ENCODE measurements at places on chromosomes 1 and 21.

DNA sequence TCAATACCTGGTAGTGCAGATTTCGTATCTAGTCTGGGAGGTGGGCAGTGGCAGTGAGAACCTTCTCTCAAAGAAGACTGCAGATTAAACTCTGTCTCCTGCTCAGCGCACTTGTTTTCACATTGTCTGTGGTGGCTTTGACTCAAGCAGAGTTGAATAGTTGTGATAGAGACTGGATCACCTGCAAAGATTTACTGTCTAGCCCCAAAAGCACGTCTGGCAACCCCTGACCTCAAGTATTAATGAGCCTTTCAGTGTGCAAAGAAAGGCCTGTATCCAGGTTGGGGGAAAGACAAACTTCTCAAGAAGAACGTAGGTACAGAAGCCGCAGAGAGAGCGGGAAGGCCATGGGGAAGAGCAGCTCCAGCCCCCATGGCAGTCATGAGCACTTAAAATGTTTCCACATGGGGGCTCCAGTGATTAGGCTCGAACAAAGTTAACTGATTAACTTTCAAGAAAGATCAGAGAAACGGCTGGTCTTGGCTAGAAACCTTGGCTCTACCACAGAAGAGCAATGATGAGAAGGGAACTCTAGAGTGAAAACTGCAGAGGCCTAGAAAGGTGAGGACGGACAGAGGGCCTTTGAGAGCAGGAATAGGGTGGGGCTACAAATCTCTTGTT is 15.2 kb downstream of the HENMT1 start:
- H3K27ac ChIP-seq, result no peak overlapping the region
- H3K4me1 ChIP-seq, result peaks cover 23% of the 10 kb centered on the region
- peaks cover 15% of the 10 kb centered on the region for H3K36me3 ChIP-seq
- no peak overlapping the region for H3K4me3 ChIP-seq

DNA sequence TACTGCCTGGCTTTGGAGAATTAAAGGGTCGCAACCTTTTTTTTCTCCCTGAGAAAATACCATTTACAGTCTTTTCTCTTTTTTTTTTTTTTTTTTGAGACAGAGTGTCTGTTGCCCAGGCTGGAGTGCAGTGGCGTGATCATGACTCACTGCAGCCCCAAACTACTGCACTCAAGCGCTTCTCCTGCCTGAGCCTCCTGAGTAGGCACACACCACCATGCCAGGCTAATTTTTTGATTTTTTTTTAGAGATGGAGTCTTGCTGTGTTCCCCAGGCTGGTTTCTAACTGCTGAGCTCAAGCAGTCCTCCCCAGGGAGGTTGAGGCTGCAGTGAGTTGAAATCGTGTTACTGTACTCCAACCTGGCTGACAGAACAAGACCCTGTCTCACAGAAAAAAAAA is 24.6 kb downstream of the UBE4B start:
- peaks cover 3% of the 10 kb centered on the region for H3K36me3 ChIP-seq
- no peak for DNase-seq
- peaks cover 9% of the 10 kb centered on the region for H3K4me1 ChIP-seq
- H3K27ac ChIP-seq, result peak overlapping the region; percentile 42

DNA sequence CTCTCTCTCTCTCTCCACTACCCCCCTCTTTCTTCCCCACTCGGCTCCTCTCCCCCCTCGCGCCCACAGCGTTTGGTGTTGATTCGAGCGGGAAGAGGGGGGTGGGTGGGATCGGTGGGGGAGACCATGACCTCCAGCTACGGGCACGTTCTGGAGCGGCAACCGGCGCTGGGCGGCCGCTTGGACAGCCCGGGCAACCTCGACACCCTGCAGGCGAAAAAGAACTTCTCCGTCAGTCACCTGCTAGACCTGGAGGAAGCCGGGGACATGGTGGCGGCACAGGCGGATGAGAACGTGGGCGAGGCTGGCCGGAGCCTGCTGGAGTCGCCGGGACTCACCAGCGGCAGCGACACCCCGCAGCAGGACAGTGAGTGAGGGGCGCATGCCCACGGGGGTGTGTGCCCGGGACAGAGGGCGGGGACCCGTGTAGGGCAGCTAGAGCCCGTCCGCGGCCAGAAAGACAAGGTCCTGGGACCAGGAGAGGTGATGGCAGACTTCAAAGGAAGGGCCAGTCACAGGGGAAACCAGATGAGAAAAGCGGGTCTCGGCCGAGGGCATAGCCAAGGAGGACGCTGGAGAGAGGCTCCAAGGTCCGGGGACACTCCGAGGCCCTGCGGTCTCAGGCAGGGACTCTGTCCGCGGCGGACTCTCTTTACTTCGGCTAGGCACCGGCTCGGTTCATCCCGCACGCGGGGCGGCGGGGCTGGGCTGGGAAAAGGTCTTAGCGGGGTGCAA is at the start of gene PRRX1:
Gene PRRX1 (plus strand): TSS at position 39 of the 735 bp plus-strand sequence. CDS start 88 bp downstream, at position 127.
- no peaks in the 10 kb centered on the region for H3K36me3 ChIP-seq
- no peak for DNase-seq
- peaks cover 43% of the 10 kb centered on the region for H3K27me3 ChIP-seq
- H3K4me3 ChIP-seq, result peak within 1 kb of the TSS; percentile 83
- H3K27ac ChIP-seq, result no peak within 1 kb of the TSS

- peak overlapping the region; percentile 11 for H3K27ac ChIP-seq
These were observed 25.4 kb downstream of the ECE1 start for GRCh38 chr1:21264898-21265297.

Data from endothelial cell (in vitro differentiated cells).